HAP-1 (cell line): ENCODE measurements at places on chromosomes 4 and X.

- DNase-seq, result no peak
These were observed 12.0 kb upstream of the SLC2A9 start for GRCh38 chr4:10033191-10033881.

DNA sequence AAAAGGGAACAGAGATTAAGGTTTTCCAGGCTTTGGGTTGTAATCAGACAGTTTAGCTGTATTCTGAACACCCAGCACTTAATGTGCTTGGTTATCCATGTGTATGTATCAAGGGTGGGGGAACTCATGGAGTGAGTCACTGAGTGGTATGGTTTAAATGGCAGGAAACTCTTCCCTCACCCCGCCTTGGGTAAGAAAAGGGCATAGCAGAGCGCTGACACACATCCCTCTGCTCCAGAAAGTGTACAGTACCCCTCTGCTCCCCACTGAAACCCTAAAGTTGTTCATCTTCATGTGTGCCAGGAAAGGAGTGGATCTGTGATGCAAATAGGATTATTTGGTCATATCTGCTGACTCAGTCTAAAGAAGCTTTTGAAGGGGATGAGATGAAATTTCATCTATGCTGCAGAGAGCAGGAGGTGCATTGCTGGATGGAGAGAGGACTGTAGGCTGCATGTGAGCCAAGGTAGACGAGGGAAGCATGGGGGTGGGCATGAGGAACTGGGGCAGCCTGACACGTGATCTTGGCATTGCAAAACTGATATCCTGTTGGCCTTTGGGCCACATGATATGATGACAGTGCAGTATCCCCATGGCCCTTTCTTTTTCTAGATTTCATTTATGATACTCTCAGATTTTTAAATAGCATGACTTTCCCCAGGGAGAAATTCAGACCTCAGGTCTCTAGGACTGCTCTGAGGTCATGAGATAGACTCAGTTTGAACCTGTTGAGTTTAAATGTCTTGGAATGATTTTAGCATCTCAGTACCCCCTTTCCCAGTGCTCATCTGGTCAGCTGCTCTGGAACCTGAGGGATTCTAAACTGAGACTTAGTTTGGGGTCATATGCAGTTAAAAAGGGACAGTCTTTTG, 84.8 kb downstream of the TMEM164 start:
- DNase-seq, result no peak

GRCh38 chr4:94583914-94584641, 132.3 kb downstream of the PDLIM5 start:
- no peak for DNase-seq

GRCh38 chr4:86586626-86587380, 7.3 kb upstream of the PTPN13 start:
- no peak for DNase-seq

DNA sequence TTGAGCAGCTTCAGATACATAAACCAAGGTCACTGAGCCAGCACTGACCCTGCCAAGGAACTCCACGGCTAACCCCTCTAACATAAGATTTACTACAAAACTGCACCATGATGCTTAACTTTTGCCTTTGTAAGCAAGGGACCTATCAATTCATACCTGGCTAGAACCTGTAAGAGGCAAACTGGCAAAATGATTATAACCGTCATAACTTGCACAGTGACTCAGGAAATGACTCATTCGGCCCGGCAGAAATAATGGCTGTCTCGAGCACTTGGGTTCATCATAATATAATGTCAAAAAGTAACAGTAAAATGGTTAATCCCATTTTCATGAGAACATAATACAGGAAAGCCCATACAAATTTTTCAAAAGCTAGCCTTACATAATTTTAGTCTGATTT, 17.2 kb downstream of the RASGEF1B start:
- no peak for DNase-seq

DNA sequence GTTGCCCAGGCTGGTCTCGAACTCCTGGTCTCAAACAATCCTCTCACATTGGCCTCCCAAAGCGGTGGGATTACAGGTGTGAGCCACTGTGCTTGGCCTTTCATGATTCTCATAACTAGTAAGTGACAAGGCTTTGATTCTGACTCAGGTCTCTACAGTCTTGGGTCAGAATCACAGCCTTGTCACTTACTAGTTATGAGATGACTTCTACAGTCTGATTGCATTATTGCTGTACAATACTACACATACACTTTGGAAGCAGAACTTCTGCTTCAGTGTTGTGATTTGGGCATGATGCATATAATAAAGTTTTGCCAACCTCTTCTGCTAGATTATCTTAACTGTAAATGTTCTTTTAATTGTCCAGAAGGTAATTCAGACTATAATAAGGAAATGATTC, 123.3 kb downstream of the KDM6A start:
- no peak for DNase-seq

- no peak for DNase-seq
These were observed 90.6 kb upstream of the STOX2 start for GRCh38 chr4:183814461-183814860.

GRCh38 chrX:149837639-149838038, 43.3 kb upstream of the MAGEA8 start:
- DNase-seq, result no peak

DNA sequence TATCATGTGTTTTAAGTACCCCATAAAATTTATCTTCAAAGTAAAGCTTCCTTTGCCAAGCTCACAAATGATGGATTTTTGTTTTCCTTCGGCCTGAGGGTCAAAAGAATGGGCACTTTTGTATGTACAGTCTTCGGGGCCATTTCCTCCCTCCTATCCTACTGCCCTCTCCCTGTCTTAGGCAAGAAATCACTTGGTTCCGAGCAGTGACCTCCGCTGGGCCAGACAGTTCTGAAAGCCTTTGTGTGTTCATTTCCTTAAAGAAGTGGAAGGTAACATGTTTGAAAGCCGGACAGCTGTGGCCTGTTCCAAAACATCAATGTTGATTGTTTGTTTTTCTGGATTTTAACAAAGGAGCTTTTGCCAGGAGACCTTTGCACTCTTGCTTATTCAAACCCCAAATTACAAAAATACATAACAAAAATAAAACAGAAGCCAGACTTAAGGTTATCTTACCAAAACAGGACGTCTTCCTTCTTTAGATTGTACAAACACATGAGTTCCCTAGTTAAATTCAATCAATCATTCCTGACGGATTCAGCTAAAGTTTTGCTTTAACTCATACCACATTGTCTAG, 110.6 kb upstream of the LIMCH1 start:
- DNase-seq, result no peak

DNA sequence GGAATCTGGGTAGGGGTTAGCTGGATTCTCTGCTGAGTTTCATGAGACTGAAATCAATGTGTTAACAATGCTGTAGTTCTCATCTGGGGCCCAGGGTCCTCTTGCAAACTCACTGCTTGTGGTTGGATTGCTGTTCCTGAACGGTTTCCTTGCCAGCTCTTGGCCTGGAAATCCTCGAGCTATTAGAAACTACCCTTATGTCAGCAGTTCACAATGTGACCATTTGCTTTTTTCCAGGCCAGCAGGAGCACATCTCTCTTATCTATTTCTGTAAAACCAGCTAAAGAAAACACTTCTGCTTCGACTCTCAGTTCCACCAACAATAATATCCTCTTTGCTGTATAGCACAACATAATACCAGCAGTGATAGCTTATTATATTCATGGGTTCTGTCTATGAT, 140.1 kb upstream of the TRAM1L1 start:
- DNase-seq, result no peak
